ENCODE measurements at places on chromosomes 13 and 19.

DNA sequence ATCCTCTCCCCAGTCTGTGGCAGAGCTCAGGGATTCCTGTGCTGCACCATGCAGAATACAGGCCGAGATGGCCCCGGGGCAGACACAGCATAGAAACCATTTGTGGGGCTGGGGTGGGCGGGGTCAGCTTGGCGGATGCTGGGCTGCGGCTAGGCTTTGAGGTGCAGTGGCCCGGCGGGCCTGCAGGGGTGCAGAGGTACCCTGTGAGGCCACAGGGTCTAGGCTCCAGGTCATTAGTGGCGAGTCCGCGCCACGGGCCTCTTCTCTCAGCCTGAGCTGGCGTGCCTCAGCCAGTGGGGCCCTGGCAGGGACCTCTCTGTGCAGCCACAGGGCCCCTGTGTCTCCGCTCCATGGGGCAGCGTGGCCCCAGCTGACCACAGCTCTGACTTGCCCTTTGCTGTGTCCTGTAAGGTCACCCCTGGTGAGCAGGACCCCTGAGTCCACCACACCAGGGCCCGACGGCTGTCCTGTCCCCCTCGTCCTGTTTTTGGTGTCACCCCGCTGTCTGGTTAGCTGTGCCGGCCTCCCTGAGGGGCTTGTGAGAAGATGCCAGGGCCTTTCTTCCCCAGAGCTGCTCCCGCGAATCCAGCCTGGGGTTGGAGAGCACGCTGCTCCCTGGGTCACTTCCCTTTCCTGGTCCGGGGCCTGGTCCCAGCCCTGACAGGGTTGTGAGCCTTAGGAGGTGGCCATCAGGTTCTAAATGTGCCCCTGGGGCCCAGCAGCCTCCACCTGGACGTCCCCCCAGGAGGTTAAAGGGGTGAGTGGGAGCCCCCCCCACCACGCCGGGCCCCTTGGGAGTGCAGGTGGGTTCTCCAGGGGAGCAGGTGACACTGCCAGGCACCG is 12.1 kb downstream of the KDM4B start:
- DNase-seq, result no peak

DNA sequence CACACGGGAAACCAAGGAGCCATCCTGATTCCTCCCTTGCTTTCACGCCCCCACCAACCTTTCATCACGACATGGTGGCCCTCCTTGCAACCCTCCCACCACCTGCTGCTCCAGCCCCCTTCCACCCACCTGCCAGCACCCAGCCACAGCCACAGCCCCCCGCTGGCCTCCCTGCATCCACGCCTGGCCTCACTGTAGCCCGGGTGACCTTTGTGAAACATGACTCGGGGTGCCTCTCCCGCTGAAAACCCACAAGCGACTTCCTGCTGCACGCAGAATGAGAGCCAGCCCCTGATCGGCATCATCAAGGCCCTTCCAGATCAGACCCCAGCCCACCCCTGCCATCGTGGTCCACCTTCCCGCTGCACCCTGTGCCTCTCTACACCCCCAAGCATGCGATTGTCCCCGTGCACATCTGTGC is 14.9 kb downstream of the POP4 start:
- DNase-seq, result no peak

DNA sequence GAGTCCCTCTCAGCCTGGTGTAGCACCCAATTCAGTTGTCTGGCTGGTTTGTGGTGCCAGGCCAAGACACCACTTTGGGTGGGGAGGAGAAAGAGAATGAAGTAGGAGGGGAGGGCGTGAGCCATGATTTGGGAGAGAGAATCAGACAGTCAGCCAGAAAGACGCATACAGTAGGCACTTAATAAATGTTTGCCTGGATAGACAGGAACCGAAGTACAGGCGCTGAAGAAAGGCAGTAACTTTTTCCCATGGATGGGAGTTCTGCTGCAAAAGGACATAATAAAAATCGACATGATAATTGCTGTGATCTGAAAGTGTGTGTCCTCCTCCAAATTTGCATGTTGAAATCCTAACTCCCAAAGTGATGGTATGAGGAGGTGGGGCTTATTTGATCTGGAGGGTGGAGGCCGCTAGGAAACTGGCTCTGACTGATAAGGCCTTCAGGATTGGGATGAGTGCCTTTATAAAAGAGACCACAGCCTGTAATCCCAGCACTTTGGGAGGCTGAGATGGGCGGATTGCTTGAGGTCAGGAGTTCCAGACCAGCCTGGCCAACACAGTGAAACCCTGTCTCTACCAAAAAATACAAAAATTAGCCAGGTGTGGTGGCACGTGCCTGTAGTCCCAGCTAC is 38.4 kb upstream of the PDCD5 start:
- DNase-seq, result peak; percentile 30

- peak; percentile 51 for DNase-seq
These were observed 11.1 kb upstream of the SHISA2 start for GRCh38 chr13:26062853-26063444.

GRCh38 chr13:110155072-110155471 is 151.9 kb downstream of the COL4A1 start:
- DNase-seq, result no peak

GRCh38 chr13:101739382-101740178 is 287.1 kb downstream of the ITGBL1 start:
- no peak for DNase-seq

GRCh38 chr19:17510220-17510993 is 1.0 kb upstream of the PGLS start:
- DNase-seq, result no peak

- no peak for DNase-seq
These were observed 118.0 kb upstream of the POSTN start for GRCh38 chr13:37716420-37717195.
